ENCODE measurements at places on chromosomes 13 and 19. TPM values are rescaled to one million over a fixed set of nuclear protein-coding genes. Genes with fewer than 3 reads are reported as not detected.

- H3K36me3 ChIP-seq: no peaks in the 10 kb centered on the region
- peaks cover 57% of the 10 kb centered on the region for H3K4me1 ChIP-seq
- H3K27me3 ChIP-seq: no peaks in the 10 kb centered on the region
- H3K4me3 ChIP-seq: peak overlapping the region; percentile 61
These were observed 18.6 kb upstream of the POSTN start for GRCh38 chr13:37617173-37617572.

Gene HNRNPL
- total RNA-seq: 437 TPM

- no peak overlapping the region for H3K4me3 ChIP-seq
- H3K36me3 ChIP-seq: no peaks in the 10 kb centered on the region
- no peak overlapping the region for H3K27ac ChIP-seq
- no peak for DNase-seq
- no peaks in the 10 kb centered on the region for H3K27me3 ChIP-seq
These were observed 19.8 kb downstream of the ADPRHL1 start for GRCh38 chr13:113433391-113433916.

Gene FCHO1
- 0.36 TPM for total RNA-seq

GRCh38 chr19:16041299-16041990, 34.9 kb upstream of the TPM4 start:
- H3K27ac ChIP-seq: peak overlapping the region; percentile 52
- H3K36me3 ChIP-seq: no peaks in the 10 kb centered on the region
- peaks cover 28% of the 10 kb centered on the region for H3K4me1 ChIP-seq
- H3K4me3 ChIP-seq: peak overlapping the region; percentile 64
- peak; percentile 50 for DNase-seq
- H3K27me3 ChIP-seq: peaks cover under 1% of the 10 kb centered on the region

Gene CABP5
- not detected for total RNA-seq
